ENCODE measurements at places on chromosomes 16 and 17. TPM values are rescaled to one million over a fixed set of nuclear protein-coding genes. Genes with fewer than 3 reads are reported as not detected.

NPW gene
- total RNA-seq, result 4.4 TPM

- peaks cover 10% of the 10 kb centered on the region for H3K4me1 ChIP-seq
- no peaks in the 10 kb centered on the region for H3K36me3 ChIP-seq
- no peak for DNase-seq
- peaks cover 32% of the 10 kb centered on the region for H3K27me3 ChIP-seq
- no peak overlapping the region for H3K4me3 ChIP-seq
Observed at GRCh38 chr17:49573510-49574322, 2.0 kb upstream of the NXPH3 start.

DNA sequence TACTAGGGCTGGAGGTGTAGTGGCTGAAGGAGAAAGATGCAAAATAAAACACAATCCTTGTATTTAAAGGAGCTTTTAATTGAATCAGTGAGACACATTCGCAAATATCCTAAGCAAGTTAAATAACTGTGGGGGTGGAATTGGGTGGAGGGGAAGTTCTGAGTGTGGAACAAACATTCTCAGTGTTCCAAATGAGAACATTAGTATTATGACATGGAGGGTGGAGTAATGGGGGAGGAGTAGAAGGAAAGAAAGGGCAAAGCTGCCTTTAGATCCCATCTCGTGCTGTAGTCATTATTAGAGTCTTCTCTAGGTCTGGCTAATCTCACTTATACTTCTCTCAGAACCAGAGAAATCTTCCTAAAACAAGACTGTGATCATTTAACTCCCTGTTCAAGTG is 169.7 kb downstream of the ANKFN1 start:
- H3K27ac ChIP-seq, result no peak overlapping the region
- DNase-seq, result no peak
- no peaks in the 10 kb centered on the region for H3K36me3 ChIP-seq

COPZ2 gene
- 49.4 TPM for total RNA-seq

DNA sequence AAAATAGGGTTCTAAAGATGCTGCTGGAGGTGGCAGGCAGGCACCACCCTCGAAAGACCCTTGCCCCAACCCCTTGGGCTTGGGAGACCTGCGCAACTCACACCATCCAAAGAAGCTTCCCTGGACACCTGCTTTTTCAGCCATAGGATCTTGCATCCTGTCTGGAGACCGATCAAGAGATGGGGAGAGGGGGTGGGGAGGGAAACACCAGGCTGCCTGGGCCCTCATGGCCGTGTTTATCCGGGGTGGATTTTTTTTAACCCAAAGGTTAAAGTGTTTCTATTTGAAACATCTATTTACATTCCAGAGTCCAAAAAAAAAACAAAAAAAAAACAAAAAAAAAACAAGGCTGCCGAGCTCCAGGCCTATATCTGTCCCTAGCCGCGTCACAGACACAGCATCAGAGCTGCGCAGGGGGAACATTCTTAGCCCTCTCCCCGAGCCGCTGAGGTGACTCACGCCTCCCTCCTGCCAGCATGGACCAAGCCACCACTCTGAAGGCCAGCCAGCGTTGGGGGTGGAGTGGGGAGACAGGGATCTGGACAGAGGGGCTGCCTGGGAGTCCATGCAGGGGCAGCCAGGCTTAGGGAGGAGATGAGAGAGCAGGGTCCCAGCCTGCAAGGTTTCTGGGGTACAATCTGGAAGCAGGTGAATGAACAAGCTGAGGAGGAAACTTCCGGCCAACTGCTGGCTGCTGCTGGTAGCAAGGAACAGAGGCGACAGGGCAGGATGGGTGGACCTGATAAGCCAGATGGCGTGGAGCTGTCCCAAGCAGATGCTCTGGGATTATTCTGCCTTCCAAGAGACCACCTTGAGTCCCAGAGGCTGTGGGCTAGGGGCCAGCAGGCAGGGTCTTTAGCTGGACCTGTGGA is 14.8 kb downstream of the HDAC5 start:
- DNase-seq, result peak; percentile 94
- H3K4me1 ChIP-seq, result peaks cover 44% of the 10 kb centered on the region
- peaks cover 11% of the 10 kb centered on the region for H3K36me3 ChIP-seq
- no peaks in the 10 kb centered on the region for H3K27me3 ChIP-seq
- H3K4me3 ChIP-seq, result peak overlapping the region; percentile 59

DNA sequence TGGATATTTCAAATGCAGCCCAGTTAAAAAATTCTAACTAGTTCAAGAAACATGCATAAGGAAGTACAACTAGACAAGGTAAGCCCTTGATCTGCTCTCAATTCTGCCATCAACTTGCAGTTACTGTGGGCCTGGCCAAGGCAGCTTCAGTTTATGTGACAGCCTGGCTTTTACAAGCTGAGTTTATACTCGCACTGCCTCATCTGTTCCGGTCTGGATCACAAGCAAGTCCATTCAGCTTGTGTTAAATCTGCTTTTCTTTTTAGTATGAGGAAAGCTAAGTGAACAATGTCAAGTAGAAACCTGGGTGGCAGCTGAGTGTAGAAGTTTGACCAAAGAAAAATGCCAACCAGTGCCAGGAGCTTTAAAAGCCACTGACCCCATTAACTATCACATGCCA is 76.6 kb upstream of the CORO6 start:
- H3K27ac ChIP-seq, result no peak overlapping the region
- no peaks in the 10 kb centered on the region for H3K27me3 ChIP-seq
- DNase-seq, result no peak
